Fibroblast of skin of scalp (primary cell): ENCODE measurements at places on chromosomes 4 and X.

DNA sequence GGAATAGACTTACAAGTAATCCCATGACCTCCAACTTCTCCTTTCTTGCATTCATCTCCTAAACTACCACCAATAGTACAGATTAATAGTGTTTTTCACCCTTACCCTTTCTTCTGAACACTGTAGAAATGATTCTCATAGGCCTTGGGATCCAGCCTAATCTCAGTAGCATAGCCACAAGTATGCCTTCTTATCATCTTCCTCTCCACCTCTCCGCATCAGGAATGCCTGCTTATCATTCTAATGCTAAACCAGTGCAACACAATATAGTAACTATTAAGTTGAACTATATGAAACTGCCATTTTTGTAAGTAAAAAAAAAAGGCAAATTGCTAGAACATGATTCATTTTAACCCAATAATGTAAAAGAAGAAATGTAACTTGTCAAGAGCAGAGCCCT lies 79.5 kb upstream of the IL2 start:
- DNase-seq: peak; percentile 31

- DNase-seq: peak; percentile 10
Observed at GRCh38 chrX:105375816-105376215, 155.3 kb upstream of the TEX13A start.

GRCh38 chr4:102826105-102826889 lies 1.1 kb downstream of the UBE2D3 start:
- no peak for DNase-seq

DNA sequence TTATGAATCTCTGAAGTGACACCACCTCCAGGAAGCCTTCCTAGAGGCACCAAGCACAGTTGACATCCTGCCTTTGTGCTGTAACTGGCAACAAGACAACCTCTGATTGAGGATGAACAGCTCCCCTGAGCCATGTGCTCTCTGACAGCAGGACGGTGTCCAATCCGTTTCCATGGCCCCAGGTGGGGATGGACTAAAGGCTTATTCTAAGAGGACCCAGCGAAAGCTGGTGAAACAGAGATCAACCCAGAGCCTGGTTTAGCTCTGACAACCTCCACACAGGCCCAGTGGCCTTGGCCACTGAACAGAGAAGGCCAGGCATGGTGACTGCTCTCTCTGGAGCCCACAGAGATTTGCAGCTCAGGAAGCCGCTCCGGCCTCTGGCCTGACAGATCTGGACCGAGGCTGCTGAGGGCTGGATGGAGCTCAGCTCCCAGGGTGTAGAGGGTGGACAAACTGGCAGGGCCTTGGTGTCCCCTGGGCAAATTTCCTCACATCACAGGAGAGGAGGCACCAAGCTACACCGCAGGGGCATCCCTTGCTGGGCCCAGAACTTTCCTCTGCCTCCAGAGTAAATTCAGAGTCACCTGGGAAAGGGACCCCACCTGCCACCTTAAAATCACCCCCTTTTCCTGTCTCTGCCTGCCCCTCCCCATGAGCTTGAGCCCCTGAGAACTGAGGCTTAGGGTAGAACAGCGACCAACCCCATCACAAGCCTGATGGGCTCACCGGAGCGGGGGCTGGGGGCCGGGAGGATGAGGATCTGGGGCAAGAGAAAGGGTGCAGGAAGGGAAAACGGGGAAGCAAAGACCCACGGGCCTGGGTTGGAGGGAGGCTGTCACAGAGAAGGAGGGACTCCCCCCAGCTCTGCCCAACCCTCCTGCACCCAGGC lies 40.2 kb downstream of the HMX1 start:
- DNase-seq: no peak

- DNase-seq: no peak
Observed at GRCh38 chr4:6427439-6428090, 44.8 kb downstream of the PPP2R2C start.

DNA sequence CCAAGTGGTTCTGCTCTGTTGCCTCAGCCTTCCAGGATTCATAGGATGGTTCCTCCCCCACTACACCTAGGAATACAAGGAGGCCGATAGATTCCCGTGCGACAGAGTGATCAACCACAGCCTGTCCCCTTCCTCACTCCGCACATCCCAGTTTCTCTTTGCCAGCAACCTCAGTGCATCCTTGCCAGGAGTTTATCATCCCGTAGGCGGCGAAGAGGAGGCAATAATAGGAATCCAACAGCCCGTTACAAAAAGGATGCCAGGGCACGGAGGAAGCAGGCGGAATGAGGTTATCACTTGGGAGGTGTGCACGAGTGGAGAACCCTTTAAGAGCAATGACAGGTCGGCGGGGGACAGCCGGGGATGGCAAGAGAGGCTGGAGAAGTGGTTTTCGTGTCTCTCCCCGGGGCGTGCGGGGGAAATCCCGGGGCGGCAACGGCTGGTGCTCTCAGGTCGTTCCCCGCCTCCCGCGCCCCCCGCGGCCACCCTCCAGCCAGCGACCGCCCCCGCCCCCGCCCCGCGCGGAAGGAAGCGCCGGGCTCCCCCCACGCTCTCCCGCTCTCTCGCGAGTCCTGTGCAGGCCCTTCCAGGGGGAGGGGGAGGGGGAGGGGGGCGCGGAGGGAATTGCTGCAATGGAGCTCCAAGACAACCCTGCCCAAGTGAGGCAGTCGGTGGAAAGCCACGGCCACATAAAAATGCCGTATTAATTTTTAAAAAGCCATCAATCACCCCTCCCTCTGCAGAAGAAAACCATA lies 1.6 kb downstream of the PPP3CA start:
- peak; percentile 65 for DNase-seq

GRCh38 chr4:119106036-119107000 lies 29.3 kb upstream of the MYOZ2 start:
- DNase-seq: no peak

- no peak for DNase-seq
Observed at GRCh38 chr4:47386561-47387235, 76.8 kb downstream of the COMMD8 start.

DNA sequence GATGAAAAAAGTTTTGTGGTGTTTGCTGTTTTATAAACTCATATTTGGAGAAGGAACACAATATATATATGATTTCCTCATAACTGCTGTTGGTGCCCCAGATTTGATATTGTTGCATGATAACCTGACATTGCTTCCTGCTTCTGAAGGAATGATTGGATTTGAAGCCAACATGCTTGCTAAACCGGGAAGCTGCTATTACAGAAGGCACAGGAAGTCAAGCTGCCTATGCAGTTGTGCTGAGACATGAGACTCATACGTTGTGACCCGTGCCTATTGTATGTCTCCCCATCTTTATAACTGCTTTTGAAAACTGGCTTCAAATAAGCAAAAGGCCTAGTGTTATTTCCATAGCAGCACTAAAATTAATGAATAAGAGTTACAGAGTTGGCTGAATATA lies 32.9 kb downstream of the GAB1 start:
- no peak for DNase-seq

GRCh38 chrX:33207056-33207455 lies 4.3 kb downstream of the DMD start:
- DNase-seq: no peak

DNA sequence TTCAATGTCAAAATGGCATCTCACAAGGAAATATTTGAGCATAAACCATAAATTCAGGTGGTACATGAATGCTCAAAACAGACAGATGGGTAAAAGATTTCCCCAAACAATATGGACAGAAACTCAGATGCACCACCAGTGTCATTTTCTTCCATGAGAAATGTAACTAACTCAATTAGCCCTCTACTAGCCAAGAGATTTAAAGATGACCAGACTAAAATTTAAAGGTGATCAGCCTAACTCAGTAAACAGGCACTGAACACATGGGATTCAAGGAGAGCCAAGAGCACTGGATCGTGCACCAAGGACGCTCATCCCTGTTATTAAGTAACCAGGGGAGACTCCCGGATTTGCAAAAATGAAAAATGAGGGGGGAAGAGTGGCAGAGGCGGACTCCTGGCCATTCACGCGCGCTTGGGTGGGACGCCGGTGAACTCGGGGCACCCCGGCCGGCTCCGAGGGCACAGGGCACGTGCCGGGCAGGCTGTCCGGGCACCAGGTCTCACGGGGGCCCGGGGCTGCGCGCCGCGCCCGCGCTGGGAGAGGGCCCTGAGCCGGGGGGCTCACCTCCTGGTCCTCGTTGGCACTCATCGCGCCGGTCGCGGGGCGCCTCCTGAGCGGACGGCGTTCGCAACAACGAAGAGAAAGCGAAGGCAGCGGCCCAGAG lies 490 bp downstream of the RWDD4 start:
- no peak for DNase-seq

- no peak for DNase-seq
Observed at GRCh38 chr4:155954118-155954685, 536 bp upstream of the CTSO start.

DNA sequence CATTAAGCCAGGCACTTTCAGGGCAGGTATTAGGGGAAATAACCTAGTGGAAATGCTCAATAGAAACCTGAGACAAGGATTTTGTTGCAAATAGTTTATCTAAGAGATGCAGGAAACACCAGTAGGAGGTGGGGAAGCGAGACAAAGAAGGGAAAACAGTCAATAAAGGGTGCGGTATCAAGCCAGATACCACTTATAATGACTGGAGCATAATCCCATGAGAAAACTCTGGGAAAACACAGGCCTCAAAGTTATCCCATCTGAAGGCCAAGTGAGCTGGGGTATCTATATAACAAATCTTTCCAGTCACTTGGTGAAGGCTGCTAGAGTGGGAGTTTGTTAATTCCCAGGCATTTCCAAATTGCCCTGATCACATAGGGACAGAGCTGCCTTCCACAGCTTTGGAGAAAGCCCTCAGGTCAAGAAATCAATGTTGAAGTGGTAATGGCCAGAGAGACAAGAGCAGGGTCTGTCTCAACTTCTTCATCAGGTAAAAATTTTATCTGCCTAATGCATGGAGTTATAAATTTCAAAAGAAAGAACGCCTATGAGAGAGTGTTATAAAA lies 9.8 kb upstream of the HMGB2 start:
- DNase-seq: no peak

- no peak for DNase-seq
Observed at GRCh38 chr4:10577508-10578426, 106.8 kb downstream of the CLNK start.

- DNase-seq: no peak
Observed at GRCh38 chrX:77118686-77119085, 328.5 kb upstream of the FGF16 start.

DNA sequence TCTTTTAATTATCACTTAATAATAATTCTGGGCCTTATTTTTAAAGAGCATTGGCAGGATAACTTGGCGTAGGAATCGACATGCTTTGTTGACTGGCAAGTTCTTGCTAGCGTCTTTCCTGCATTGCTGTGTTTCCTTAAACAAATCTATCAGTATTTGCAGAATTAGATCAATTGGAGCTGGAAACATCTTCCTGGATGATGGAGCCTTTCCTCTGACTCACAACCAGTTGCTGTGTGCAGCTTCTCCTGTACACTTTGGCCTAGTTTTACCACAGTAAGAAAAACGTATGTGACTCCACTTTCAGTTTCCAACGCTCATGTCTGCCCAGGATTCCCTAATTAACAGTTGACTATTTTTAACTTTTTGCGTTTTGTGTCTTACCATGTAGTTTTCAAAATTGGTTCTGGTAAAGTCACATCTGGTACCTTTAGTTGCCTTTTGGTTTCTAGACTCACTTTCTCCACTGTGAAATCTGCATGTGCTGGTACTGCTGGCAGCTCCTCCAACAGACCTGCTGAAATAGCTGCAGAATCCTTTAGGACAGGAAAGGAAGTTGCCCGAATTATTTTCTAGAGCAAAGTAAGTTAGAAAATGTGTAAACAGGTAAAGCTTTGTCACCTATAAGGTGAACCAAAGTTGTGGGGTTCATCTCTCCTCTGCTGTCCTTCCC lies 553.2 kb upstream of the FAT1 start:
- DNase-seq: no peak

- DNase-seq: no peak
Observed at GRCh38 chrX:69289793-69290123, 124.5 kb upstream of the PJA1 start.

DNA sequence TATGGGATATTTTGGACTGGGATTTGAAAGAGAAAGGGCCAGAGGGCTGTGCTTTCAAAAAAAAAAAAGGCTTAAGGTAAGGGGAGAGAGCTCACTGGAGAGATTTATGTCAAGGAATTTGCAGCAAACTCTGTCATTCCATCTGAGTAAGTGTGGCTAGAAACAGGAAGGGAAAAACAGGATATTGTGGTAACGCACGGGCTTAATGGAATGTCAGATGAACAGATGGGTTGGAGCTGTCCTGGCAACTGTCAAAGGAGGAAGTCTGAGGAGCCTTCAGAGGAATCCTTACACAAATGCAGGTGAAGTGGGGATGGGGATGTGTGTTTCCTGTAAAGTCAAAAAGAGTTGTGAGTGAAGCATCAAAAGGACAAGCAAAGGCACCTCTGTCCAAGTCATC lies 15.1 kb upstream of the NKX3-2 start:
- peak; percentile 64 for DNase-seq

GRCh38 chr4:15344041-15344440 lies 83.8 kb upstream of the C1QTNF7 start:
- DNase-seq: peak; percentile 52

DNA sequence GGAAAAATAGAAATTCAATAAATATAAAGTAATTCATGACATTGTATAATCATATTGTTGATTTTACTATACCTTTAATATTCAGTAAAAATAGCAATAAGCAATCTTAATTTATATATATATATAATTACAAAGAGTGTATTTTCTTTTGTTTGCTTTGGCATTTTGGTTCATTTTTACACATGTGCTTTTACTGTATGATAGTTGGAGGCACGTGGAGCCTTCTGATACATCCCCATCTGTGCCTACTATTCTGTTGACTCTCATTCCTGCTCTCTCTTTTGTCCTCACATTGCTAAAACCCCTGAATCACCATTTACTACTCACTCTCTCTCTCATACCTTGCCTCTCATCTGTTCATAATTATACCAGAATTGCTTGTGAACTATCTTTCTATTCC lies 106.4 kb upstream of the NDST4 start:
- no peak for DNase-seq

GRCh38 chrX:53713987-53714579 lies 27.6 kb upstream of the HUWE1 start:
- DNase-seq: no peak

DNA sequence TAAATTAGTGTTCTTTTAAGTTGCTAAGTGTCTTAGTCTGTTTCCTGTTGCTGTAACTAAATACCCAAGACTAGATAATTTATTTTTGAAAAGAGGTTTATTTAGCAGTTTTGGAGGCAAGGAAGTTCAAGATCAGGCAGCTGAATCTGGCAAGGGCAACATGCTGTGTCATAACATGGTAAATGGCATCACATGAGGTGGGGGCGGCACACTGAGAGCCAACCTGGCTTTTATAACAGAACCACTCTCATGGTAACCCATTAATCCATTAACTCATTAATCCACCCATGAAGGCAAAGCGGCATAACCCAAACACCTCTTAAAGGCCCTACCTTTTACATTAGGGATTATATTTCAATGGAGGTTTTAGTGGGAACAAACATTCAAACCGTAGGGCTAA lies 182.2 kb upstream of the GATB start:
- no peak for DNase-seq

GRCh38 chr4:64807821-64808220 lies 398.6 kb upstream of the TECRL start:
- DNase-seq: no peak

GRCh38 chr4:181147416-181147951 lies 1095.7 kb upstream of the TENM3 start:
- no peak for DNase-seq

- DNase-seq: no peak
Observed at GRCh38 chr4:31290836-31291235, 570.7 kb downstream of the PCDH7 start.
